Stimulated activated naive CD8-positive, alpha-beta T cell treated with anti-CD3 and anti-CD28 coated beads, Interleukin-15, Interleukin-2, amounts not matched to agents 100 U/mL and 50 U/mL, for 24 hours (primary cell): ENCODE measurements at places on chromosomes 6 and 20.

DNA sequence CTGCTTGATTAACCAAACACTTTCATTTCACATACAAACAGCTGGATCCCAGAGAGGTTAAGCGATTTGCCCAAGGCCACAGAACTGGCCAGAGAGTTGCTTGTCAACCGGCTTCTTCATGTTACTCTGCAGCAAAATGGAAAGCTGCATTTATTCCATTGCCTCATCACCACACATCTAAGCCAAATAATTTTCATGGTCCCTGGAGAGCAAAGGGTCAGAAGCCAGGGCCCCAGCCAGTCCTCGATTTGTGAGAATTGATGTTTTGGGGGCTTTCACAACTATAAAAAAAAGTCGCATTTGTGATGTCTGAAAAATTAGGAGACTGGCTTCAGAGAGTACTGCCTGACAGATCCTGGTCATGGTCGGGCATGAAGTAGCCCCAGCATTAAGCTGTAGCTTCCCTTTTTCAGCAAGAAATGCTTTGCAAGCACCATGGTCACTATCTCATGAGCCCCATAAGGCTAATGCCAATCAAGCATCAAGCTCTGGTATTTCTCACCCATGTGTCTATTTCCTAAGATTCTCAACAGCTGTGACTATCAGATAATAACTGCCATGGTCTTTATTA is 95.8 kb downstream of the BANF2 start:
- DNase-seq = no peak

GRCh38 chr20:48901326-48901725 is 20.2 kb upstream of the ARFGEF2 start:
- no peak for DNase-seq

DNA sequence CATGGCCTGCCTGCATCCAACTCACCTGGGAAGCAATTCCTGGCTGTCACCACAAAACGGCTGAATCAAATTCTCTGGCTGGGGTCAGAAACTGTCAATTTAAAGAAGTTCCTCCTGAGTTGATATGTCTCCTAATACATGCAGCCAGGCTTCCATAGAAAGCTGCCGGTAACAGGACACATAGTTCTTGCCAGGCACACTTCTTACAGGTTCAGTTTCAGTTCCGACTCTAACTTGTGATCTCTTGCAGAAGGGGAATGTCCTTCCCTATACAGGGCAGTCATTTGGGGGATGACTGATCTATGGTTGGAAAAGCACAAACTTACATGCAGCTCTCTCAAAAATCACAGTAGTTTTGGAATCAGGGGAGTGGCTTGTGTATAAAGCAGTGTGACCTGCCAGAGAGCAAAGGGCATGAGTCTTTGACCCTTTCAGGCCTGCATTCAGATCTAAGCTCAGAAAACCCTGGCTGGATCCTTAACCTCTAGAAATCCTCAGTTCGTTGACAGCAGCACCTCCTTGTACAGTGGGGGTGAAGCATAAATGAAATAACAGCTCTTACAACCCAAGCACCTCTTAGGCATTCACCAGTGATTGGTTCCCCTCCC is 195.6 kb downstream of the SCP2D1 start:
- no peak for DNase-seq

DNA sequence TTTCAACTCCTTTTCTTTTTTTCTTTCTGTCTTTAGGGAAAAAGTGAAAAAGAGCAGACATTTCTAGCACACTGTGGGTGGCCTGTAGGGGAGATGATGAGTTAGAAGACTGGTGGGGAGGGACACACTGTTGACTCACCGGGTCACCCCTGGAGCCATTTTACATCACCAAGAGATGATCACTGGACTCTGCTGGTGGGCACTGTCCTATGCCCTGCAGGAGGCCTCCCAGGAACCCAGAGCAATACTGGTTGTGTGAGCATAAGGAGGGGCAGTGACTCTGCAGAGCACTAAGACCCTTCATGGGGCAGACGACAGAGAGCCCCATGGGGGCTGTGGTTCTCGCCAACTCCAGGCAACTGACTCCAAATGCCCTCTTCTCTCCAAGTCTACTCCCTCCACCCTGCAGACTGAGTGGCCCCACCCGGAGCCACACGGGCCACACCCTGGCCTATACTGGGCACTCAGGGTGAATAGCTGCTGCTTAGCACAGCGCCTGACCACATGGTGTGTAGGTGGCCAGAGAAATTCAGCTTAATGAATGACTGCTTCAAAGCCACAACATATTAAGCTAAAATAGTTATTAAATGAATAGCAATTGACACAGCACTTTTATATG is 177.5 kb downstream of the CDC5L start:
- DNase-seq = no peak

GRCh38 chr6:151493804-151494234 is at the start of gene CCDC170:
Gene CCDC170, plus strand, starts transcription at chr6:151494017. Its CDS starts 112 bp downstream, at chr6:151494129.
- peak; percentile 19 for DNase-seq

- peak; percentile 6 for DNase-seq
These were observed 359.2 kb downstream of the GJA1 start for GRCh38 chr6:121794630-121795029.

DNA sequence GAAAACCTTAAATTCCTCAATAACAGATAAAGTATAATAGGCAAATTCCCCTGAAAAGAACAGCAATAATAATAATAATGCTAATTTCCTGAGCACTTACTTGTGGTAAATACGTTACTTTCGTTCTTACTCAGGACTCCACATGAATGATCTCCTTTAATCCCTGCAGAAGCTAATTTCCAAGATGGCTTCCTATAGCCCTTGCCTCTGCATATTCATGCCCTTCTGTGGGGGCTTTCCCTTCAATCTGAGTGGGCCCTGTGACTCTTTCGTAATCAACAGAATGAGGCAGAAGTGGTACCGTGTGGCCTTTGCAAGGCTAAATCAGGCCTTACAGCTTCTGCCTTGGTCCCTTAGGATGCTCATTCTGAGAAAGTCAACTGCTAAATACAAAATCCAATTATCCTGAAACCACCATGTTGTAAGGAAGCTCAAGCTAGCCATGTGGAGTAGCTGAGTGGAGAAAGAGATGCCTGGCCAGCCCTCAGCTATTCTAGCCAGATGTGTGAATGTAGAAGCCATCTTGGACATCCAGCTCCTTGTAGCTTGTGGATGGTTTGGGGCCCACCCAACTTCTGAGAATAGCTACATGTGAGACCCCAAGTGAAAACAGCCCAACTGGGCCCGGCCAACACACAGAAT is 50.5 kb downstream of the MCUR1 start:
- DNase-seq = peak; percentile 65

GRCh38 chr20:36856195-36856594 is 19.7 kb upstream of the TLDC2 start:
- no peak for DNase-seq

- no peak for DNase-seq
These were observed 33.5 kb upstream of the BMP6 start for GRCh38 chr6:7692453-7692784.

DNA sequence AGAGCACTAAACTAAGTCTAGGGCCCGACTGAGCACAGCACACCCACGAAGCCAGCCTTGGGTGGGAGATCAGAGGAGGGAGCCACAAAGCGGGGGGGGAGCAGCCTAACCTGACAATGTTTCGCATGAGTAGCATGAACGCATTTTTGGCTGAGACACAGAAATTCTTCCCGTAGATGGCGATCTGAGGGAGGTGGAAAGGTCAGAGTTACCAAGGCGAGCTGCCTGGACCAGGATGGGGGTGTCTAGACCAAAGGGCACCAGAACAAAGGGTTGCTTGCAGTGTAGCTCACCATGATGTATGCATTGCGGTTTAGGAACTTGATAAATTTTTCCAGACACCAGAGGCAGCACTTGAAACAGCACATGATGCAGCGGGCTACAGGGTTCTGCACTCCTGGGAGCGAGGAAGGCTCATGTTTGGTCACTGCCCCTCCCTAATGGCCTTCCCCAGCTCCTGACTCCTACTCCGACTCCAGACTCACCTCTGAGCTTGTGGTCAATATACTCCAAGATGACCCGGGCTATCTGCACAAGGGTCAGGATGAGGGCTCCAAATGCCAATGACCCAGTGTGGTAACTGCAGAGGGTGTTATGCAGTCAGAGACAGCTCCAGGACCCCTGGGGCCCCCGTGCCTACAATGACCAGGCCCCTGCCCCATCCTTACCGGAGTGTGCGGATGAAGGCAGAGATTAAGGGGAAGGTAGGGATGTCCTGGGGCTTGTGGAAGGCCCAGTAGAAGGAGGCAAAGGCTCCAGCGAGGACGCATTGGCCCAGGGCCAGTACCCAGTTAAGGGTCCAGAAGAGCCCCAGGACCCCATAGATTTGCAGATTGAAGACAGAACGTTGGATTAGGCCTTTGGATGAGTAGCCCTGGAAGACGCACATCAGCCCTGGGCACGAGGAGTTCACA is 2.8 kb upstream of the NEU1 start:
- DNase-seq = peak; percentile 24

DNA sequence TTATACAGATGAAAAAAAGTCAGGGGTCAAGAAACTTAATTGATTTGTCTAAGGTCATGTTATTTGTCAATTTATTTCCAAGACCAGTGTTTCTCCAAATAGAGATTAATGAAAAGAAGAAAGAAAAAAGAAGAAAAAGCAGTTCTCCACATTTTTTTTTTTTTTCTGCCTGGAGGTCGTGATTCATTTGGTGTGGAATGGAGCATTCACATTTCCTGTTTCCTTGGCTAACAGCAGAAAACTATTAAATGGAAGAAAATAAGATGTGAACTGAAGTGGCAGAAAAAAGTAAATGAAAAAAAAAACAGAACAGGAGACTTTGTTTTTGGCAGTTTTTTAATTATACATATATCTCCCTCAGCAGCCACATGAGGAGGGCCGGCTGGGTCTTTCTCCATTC is 470.8 kb upstream of the ZNF337 start:
- DNase-seq = no peak

DNA sequence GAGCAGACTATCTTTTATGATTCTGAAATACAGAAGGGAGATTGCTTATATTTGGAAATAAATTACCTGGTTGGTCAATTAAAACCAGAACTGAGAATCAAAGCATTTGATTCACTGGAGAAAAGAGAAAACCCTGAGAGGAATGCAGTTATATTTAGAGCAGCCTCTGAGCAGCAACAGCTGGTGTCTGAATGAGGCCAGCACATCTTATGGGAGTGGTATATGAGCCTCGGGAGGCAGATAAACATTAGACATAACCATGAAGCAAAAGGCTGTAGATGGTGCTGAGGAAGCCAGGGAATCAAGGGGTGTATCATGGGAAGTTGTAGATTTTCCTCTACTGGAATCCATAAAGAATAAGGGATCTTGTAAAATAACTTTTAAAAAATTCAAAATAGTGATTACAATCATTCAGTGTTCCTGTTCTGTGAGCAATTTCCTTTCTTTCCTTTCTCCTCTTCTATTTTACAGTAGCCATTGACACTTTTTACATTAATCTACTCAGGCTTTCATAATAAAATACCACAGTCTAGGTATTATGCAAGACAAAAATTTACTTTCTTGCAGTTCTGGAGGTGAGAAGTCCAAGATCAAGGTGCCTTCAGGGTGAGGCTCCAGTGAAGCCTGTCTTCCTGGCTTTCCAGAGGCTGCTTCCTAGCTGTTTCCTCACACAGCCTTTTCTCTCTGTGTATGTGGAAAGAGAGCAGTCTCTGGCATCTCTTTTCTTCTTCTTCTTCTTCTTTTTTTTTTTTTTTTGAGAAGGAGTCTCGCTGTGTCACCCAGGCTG is 32.8 kb upstream of the ENPP5 start:
- no peak for DNase-seq

GRCh38 chr6:32187009-32187709 is 2.8 kb downstream of the PBX2 start:
- DNase-seq = no peak

- no peak for DNase-seq
These were observed 25.7 kb downstream of the RCAN2 start for GRCh38 chr6:46465294-46466165.

GRCh38 chr20:33463332-33464101 is 20.0 kb upstream of the SNTA1 start:
- no peak for DNase-seq

- DNase-seq = no peak
These were observed 19.7 kb upstream of the SPAG4 start for GRCh38 chr20:35595901-35596300.

- no peak for DNase-seq
These were observed 49.1 kb downstream of the FAM120B start for GRCh38 chr6:170355661-170356060.

DNA sequence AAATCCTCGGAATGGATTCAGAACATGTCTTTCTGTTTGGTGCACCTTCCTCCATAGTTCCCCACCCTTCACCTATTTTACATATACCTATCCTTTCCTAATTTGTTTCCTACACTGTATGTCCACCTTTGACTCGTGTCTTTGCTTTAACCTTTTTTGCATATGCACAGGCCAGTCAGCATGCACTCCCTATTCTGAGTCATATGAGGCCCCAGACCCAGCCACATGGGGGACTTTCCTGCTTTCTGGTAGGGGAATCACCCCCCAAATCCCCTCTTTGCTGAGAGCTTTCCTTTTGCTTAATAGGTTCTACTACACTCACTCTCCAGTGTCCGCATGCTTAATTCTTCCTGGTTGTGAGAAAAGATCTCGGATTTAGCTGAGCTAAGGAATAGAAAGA is 393.8 kb upstream of the IMPG1 start:
- DNase-seq = no peak

DNA sequence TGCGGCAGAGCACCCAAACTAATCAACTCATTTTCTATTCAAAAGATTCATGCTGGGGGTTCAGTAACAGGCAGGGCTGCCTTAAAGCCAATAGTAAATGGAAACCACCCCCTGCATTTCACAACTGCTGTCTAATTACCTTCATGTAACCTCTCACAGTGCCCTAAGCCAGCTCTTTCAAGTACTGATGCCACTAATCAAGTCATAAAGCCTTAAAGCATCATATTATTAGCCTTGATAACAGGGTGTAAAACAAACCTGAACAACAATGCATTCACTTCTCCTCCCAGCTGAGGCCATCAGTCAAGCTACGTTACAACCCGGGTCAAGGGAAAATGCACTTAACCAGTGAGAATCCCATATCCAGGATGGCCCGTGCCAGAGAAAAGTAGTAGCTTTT is 33.0 kb downstream of the TRERF1 start:
- no peak for DNase-seq

GRCh38 chr6:31122791-31123706 is 2.8 kb upstream of the CDSN start:
- no peak for DNase-seq

- DNase-seq = no peak
These were observed 33.1 kb downstream of the NR2E1 start for GRCh38 chr6:108198761-108199498.

- no peak for DNase-seq
These were observed 310.3 kb downstream of the THBS2 start for GRCh38 chr6:168943231-168943905.

DNA sequence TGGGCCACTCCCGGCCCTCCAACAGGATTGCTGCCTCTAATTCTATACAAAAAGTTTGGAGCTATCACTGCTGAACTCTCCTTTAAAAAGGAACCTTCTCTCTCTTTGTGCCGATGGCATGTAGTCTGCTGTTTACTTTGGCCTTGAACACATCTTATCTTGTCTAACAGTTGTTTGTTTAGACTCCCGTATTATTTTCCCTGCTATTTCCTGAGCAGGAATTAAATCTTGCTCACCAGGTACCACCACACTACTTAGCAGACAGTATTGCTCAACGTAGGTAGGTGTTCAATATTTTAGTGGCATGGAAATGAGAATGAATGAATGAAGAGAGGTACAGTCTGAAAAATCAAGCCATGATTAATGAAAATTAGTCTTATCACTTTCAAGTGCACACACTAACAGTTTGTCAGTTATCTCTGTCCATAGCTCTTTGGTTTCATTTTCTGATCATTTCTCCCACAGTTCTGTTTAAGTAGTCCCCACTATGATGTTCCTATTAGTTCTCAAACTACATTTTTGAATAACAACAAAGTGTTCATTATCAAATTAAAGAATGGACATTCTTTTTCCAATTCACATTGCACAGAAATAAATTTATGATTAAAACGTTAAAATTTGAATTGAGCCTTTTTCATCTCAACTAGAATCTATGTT is 6.8 kb upstream of the HEY2 start:
- DNase-seq = no peak

GRCh38 chr6:88220493-88220892 is 54.3 kb upstream of the CNR1 start:
- DNase-seq = no peak
